ENCODE measurements at places on chromosomes 7 and 10.

GRCh38 chr10:125024497-125025234 is 82.7 kb downstream of the ZRANB1 start:
- DNase-seq = no peak

DNA sequence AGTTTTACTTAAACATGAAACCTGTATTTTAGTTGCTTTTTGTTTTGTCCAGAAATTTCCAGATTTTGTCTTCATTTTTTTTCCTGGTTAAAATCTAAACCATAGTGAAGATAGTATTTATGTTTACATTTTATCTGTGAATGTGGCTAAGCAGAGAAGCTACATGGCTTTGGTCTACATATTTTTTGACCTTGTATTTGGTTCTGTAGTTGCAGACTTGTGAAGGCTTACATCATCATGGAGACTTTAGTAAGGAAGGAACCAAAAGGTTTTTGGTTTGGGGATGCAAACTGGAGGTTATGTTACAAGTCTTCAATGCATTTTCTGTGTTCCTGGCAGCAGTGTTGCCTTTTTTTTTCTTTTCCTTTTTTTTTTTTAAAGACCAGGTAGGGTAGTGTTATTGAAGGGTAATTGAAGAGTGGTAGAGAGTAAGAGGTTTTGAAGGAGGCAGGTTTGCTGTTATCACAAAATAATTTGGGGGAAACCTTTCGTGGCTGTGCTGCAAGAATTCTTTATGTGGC is 30.9 kb upstream of the VDAC2 start:
- no peak for DNase-seq

GRCh38 chr10:34628174-34628796 is 186.8 kb downstream of the PARD3 start:
- DNase-seq = peak; percentile 59

DNA sequence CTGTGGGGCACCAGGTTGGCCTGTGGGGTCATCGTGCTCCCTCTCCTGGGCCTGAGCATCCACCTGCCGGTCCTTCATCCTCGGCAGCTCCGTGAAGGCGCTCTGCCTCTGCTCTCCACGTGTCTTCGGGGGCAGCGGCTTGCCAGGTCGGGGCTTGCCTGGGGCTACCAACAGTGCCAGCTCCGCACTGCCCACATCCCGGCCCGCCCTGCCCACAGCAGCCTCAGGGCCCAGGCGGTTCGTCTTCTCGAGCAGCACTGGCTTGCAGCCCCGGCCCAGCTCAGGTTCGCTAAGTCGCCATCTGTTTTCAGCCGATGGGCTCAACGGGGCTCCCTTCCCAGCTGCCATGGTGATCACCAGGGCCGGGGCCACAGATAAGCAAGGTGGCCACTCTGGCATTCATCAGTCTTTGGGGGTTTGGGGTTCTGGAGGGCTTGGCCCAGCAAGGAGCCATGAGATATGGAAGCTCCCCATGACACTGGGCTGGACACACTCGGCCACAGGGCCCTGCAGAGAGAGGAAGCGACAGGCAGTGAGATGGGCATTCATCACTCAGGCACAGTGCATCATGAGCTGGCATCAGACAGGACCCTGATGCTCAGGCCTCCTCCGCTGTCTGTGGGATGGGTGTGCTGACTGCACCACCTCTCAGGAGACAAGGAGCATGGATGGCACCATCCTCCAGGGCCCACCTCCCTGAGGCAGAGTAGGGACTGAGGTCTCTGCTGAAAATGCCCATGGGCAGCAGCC is 15.5 kb downstream of the ZNF488 start:
- DNase-seq = no peak

- DNase-seq = no peak
Observed at GRCh38 chr7:57198801-57199200, 66.6 kb upstream of the ZNF479 start.

- DNase-seq = peak; percentile 61
Observed at GRCh38 chr10:96370584-96371157, 11.9 kb upstream of the OPALIN start.

- DNase-seq = no peak
Observed at GRCh38 chr7:47358944-47359588, 222.8 kb downstream of the TNS3 start.

- DNase-seq = no peak
Observed at GRCh38 chr7:134422638-134423037, 36.3 kb downstream of the AKR1B1 start.

- DNase-seq = no peak
Observed at GRCh38 chr10:1788401-1788800, 51.1 kb upstream of the ADARB2 start.

DNA sequence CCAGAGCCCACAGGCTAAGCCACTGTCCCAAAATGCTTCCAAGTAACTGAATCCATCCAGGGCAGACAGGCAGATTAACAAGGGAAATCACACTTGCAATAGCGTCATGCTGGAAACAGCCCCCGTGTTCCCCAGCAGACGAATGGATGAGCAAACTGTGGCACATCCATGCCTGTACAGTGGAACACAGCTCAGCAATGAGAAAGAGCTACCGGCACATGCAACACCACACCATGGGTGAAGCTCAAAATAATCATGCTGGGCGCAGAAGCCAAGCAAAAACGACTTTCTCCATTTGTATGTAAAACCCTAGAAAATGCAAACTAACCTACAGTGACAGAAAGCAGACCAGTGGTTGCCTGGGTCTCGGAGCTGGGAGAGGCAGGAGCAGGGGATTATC is 153.1 kb downstream of the SLIT1 start:
- no peak for DNase-seq

- peak; percentile 37 for DNase-seq
Observed at GRCh38 chr10:110522365-110522988, 24.8 kb downstream of the DUSP5 start.

DNA sequence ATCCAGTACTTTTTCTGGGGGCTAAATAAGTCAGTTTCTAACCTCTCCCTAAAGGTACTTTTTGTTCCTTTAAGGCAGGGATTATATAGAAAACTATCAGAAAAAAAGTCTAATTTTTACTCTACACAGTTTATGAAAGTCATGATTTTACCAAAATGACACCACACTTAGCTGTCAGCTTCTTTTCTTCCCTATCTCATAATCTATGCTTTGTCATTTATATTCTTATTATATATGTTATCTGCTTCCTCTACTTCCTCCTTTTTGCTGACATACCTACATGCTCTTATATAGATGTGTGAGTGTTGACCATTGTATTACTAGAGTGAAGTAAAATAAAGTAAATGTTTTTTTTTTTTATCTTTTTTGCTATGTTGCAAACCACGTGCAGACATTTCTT is 203.9 kb upstream of the CHRM2 start:
- DNase-seq = no peak

DNA sequence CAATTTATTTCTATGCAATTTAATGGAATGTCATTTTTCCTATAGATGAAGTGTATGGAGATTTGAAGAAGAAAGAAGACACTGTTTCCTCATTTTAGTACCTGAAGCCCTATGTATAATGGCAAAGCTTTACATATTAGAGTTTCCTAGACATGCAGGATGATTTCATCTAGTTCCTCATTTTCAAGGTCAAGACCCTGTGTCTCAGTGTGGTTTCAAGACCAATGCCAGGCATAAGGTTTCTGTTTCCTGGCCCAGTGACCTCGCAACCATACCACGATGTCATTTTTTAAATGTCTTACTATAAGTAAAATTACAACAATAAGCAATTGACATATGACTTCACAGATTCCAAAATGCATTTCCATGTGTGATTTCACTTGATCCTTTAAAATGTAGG is 336.5 kb upstream of the PRKCQ start:
- DNase-seq = no peak

GRCh38 chr10:73891540-73891939 is 17.2 kb upstream of the CAMK2G start:
- no peak for DNase-seq

DNA sequence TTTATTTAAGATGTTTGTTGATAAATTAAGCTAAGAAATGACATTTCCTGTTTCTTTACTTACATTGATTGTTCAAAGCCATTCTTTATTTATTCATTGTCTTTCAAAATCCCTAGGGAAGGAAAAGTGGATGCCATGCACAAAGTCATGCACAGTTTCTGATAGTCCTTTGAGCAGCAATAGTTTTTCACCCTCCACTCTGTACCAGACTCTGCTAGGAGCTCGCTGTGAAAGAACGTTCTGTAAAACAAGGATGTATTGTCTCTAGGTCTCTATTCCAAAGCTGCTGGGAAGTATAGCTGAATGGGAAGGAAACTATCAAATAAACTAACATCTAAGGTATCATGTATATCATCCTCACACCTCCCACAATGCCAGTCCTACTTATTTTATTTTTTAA is 7.8 kb upstream of the NOC3L start:
- DNase-seq = no peak

- DNase-seq = peak; percentile 90
Observed at GRCh38 chr10:15209827-15210509, 41.5 kb upstream of the NMT2 start.

DNA sequence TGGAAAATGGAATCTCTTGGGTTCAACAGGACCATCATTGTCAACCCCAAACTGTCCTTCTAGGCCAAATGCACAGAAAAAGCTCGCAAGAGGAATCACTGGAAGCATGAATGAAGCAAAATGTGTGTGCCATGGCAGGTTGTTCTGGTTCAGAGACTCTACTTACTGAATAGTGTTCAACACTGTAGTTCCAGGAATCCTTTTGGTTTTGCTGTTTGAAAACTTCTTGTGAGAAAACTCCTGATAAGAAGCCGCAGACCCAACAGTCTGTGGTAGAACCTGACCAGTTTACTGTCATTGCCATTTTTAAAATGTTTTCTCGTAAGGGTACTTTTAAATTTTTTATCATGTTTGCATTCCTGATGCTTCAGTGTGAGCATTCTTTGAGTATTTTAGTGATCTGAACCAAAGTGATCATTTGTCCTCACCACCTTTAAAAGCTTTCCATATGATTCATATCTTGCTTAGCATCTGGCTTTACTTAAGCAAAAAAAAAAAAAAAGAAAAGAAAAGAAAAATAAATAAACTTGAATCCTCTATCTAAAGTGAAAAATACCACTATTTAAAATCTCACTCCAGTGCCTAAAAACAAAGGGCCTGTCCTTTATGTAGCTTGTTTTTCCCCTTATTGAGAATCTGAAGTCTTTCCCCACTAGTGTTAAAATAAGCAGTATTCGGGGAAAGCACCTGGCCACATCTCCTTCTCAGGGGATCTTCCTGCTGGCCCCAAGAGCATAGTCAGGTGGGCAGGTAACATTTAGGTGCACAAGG is 92.4 kb downstream of the WNT2 start:
- no peak for DNase-seq

- no peak for DNase-seq
Observed at GRCh38 chr10:16789261-16789660, 28.0 kb downstream of the RSU1 start.

- DNase-seq = no peak
Observed at GRCh38 chr10:110214371-110214826, 7.0 kb downstream of the MXI1 start.

DNA sequence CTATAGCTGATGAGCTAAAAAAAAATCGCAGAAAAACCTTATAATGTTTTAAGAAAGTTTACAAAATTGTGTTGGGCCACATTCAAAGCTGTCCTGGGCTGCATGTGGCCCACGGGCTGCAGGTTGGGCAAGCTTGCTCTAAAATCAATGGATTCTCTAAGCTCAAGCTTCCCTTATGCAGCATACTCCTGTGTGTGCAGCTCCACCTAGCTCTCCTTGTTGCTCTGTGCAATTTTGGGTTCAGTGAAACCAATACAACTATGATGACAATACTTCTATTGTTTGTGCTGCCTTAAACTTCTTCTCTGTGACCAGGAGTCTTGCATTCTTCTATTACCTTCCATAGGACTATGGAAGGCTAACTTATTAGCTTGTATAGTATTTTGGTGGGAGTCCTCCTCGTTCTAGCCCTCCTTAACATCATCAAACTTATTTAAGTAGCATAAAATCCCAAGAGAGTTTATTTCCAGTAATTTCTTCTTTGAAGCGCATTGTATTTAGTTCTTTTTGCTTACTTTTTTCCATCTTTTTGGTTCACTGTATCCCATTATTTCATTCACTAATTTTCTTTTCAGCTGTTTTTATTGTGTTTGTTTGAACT is 170.9 kb upstream of the SMIM30 start:
- DNase-seq = peak; percentile 52

GRCh38 chr7:148162808-148163207 is 427.8 kb upstream of the C7orf33 start:
- DNase-seq = no peak

- peak; percentile 48 for DNase-seq
Observed at GRCh38 chr10:7551950-7552716, 114.6 kb downstream of the ITIH5 start.

DNA sequence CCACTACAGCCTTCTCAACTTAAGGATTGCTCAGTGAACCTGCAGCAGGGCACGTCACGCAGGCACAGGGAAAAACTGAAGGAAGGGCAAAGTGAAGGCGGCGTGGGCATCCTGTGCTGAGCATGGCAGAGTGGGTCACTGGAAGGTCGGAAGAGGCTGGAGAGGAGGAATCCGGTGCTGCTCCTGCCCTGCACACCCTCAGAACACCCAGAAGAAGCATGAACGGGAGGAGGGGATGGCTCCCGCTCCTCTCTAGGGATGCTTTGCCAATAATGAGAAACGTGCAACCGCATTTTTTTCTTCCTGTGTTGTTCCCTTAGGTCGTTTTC is 175.1 kb downstream of the TNS3 start:
- no peak for DNase-seq

GRCh38 chr7:122384528-122384927 is 80.0 kb upstream of the FEZF1 start:
- no peak for DNase-seq

DNA sequence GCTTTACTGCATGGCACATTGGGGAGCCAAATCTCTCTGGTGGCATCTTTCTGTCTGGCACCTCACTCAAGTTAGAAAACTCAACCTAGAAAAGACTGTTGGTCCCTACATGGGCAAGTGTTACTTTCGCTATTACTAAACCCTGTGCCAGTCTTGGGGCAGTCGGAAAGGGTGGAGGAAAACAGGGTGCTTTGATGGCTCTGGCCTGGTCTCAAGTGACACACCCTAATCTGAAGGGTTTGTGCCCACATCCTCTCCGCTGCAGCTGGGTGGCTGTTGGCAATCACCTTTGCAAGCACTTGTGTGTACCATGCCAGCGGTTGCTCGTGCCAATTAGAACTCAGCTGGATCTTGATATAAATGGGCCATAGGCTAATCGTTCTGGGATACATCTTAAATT is 159.8 kb upstream of the ITGB1 start:
- no peak for DNase-seq

- no peak for DNase-seq
Observed at GRCh38 chr10:34297541-34298345, 517.4 kb downstream of the PARD3 start.

DNA sequence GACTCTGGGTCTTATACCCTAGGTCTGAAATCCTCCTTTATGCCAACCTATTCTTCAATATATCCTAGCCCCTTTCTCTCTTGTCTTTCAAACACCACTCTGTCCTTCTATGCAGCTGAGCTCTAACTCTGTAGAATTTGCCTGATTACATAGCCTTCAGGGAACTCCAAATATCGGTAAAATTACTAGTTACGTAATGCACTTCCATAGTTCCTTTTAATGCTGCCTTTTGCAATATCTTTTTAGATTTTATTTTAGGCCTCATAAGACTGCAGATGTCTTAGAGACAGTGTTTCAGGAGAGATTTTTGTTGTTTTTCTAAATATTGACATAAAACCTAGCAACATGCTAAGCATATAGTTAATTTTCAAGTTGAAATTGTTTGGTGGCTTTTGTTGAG is 924.8 kb downstream of the CNTNAP2 start:
- DNase-seq = no peak

GRCh38 chr7:143202161-143202560 is 18.9 kb downstream of the TAS2R39 start:
- no peak for DNase-seq

GRCh38 chr10:119166564-119166963 is 1.1 kb upstream of the SFXN4 start:
- DNase-seq = no peak
